Stimulated activated CD4-positive, alpha-beta T cell treated with anti-CD3 and anti-CD28 coated beads, Interleukin-4, amount 100 ng/mL, for 24 hours (primary cell): ENCODE measurements at places on chromosomes 1 and 21.
A peak's percentile ranks its signal among the peaks of the same experiment; 100 is the strongest.

DNA sequence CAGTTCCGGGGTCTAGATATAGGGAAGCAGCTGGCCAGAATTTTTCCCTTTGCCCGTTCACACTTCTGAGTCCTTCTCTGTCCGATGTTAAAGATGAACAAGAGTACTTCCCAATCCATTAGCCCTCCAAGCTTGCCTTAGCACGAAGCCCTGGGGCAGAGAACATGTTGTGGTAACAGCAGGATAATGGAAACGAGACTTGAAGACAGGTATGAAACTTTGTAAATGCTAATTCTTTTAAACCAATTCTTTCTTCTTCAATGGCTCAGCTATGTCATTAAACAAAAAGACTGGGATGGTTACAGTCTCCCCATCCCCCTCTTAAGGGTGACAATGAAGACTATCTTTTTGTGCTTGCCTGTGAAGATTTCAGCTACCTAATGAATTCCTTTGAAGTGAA lies 218.5 kb downstream of the PLA2G4A start:
- DNase-seq, result no peak

DNA sequence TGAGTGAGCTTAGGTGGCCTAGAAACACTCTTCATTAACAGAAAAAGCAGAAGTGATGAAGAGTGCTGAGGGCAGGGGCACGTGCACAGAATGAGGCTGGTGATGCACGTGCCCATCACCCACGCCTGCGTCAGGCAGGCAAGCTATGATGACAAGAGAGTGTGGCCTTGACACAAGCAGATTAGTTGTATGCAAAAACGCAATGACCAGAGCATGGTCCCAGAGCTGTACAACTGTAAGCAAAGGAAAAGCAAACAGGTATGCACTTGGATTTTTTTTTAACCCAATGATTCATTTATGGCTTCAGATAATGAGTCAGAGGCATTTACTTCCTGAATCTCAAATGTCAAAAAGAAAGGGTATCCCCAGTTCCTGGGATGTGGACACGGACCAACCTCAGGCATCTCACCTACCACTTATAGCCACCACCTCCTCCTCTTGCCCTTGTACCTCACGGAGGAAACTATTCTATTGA lies 9.1 kb upstream of the TMEM61 start:
- DNase-seq, result no peak

DNA sequence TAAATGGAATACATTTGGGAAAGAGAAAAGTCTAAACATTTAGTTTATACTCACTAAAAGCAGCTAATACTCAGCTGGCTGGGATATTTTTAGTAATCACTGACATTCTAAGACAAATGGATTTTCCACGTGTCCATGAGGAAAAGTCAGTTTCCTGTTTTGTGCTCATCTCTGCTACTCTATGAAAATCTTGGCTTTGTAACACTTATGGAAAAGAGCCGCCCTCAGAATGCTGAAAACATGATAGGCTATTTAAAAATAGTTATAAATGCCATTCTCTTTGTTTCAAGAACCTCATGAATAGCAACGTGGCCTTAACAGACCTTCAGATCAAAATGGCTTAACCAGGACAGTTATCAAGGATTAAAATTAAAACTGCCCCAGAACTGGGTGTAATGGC lies 29.9 kb downstream of the MRAP start:
- no peak for DNase-seq

DNA sequence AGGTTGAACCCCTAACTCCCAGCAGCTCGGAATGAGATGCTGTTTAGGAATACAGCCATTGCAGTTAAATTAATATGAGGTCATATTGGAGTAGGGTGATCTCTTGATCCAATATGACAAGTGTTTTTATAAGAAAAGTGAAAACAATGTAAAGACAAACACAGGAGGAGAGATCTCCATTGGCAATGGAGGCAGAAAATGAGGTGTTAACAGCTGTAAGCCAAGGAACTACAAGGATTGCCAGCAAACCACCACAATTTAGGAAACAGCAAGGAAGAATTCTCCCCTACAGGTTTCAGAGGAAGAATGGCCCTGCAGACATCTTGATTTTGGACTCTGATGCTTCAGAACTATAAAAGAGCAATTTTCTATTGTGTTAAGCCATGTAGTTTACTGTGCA lies 774.3 kb downstream of the MRPL39 start:
- no peak for DNase-seq

- no peak for DNase-seq
These were observed 28.1 kb downstream of the AHDC1 start for GRCh38 chr1:27575840-27576331.

GRCh38 chr1:39650431-39650830 lies 11.0 kb upstream of the HEYL start:
- no peak for DNase-seq

DNA sequence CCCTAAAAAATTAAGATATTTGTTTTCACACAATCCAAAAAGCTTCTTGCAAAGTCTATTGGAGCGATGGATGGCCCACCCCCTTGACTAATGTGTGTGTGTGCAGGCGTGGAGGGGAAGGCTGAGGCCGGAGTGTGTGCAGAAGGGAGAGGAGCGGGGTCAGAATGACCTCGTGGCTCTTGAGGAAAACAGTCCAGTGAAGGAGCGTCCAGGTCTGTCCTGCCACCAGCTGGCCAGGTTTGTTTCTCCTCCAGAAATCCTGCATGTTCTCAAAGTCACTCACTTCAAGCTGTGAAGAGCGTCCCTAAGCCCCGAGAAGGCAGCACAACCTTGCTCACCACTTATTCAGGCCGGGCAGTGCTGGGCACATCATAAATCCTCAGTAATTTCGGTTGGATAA lies 69.5 kb upstream of the SSX2IP start:
- no peak for DNase-seq

DNA sequence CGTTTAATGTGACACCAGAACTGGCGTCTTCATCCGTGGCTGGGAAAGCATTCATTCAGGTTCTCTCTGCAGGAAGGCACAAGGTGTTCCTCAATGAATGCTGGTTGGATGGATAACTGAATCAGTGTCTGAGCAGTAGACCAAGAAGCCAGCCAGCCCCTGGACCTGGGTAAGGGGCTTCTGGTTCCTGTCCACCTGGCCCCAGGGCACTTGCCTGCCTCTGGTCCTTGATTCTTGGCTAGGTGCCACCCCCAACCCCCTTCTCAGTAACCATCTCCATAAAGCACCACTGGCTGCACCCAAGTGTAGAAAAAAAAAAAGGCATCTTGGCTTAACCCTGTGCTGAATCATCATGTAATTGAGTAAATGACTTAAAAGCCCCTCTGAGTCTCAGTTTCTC lies 59.1 kb downstream of the KCND3 start:
- no peak for DNase-seq

- DNase-seq, result no peak
These were observed 20.9 kb upstream of the SSX2IP start for GRCh38 chr1:84711121-84711520.

DNA sequence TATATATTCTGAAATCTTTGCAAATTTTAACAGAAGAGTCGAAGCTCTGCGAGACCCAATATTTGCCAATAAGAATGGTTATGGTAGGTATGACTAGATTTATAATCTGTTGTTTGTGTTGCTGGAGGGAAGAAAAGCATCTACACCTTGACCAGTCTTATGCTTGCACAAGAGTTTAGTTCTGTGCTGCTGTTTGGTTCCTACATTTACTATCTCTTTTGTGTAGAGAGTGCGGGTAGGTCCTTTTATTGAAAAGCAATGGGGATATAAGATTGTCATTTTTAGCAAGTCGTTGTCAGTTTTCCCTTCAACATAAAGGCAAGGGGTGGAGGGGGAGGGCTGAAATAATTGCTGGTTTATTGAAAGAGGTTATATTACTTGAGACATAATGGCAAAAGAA lies 396 bp downstream of the ELAVL4 start:
- DNase-seq, result no peak

GRCh38 chr1:223504741-223505140 lies 111.5 kb downstream of the CCDC185 start:
- DNase-seq, result no peak

- no peak for DNase-seq
These were observed 1.3 kb upstream of the ATP1A1 start for GRCh38 chr1:116371752-116372151.

- no peak for DNase-seq
These were observed 13.8 kb downstream of the HEYL start for GRCh38 chr1:39625462-39626273.

- no peak for DNase-seq
These were observed 12.3 kb downstream of the OLFML3 start for GRCh38 chr1:113991467-113991997.

DNA sequence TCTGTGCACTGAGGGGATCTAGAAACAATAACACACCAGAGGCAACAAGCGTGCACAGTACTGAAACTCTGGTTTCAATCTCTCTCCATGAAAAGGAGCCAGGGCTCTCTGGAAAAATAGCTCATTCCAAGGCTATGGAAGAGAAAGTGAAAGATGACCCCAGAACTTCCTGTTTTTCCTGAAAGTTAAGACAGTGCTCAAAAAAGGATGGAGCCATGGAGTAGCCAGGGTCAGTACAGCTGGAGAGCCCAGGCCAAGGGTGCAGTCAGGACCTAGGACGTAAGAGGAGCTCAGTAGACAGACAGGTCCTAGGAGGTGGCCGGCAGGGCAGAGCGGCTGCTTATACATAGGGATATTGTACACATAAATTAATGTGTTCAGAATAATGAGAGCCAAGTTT lies 19.1 kb downstream of the NOL9 start:
- DNase-seq, result no peak

DNA sequence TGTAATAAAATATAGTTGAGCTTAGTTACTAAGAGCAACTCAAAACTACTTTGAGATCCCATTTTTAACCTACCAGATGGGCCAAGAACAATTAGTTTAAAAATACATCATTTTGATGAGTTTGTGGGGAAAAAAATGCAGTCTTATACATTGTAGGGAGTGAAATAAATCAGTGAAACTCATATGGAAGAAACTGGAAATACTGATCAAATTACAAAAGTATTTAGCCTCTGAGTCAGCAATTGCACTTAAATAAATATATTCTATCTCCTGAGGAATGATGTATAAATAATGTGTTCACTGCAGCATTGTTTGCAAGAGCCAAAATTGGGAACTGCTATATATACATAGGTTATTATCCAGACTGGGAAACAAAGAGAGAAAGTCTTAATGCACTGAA lies 4.6 kb upstream of the SMCP start:
- DNase-seq, result no peak

GRCh38 chr1:6131561-6131960 lies 48.6 kb downstream of the CHD5 start:
- DNase-seq, result no peak

- no peak for DNase-seq
These were observed 392.6 kb downstream of the NTNG1 start for GRCh38 chr1:107533436-107533835.

- DNase-seq, result no peak
These were observed 132.3 kb upstream of the BMP8A start for GRCh38 chr1:39359028-39359570.

- no peak for DNase-seq
These were observed 74.3 kb downstream of the TNFSF18 start for GRCh38 chr1:172976222-172977041.

DNA sequence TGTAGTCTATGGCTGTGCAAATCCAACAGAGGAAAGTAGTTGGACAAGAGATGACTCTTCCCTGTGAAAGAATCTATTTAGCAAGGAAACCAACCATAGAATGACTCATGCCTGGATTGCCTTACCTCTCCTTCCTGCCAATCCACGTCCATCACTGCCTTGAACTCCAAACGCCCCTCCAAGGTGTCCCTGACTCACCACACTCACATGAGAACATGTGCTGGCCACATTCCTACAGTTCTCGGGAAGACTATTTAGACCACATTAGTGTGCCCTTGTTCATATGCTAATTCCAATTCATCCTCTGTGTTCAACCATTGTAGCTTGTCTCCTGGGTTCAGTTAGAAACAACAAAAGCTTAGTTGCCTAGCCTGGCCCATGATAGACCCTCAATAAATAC lies 157.3 kb downstream of the SLC30A10 start:
- DNase-seq, result no peak

GRCh38 chr1:150441121-150441520 lies 46.1 kb upstream of the TARS2 start:
- DNase-seq, result no peak

DNA sequence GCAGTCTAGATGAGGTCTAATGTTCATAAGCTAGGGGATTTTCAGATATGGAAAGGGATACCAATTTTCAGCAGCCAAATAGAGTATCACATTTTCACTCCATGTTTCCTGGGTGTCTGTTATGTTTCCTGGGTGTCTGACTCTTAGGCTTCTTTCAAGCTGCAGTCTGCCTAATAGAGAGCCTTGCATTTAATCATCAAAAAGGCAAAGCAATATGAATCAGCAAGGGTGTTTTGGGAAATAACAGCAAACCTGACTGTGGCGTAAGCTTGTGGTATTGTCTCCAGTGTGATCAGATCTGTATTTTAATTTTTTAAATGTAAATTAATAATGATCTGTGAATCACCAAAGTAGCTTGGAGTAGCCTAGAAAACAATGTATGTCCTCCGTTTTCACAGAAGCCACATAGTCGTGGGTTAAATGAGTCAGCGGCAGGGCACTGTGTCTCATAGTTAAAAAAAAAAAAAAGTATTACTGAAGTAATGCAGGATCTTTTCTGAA lies 10.4 kb downstream of the LGALS8 start:
- peak; percentile 62 for DNase-seq

DNA sequence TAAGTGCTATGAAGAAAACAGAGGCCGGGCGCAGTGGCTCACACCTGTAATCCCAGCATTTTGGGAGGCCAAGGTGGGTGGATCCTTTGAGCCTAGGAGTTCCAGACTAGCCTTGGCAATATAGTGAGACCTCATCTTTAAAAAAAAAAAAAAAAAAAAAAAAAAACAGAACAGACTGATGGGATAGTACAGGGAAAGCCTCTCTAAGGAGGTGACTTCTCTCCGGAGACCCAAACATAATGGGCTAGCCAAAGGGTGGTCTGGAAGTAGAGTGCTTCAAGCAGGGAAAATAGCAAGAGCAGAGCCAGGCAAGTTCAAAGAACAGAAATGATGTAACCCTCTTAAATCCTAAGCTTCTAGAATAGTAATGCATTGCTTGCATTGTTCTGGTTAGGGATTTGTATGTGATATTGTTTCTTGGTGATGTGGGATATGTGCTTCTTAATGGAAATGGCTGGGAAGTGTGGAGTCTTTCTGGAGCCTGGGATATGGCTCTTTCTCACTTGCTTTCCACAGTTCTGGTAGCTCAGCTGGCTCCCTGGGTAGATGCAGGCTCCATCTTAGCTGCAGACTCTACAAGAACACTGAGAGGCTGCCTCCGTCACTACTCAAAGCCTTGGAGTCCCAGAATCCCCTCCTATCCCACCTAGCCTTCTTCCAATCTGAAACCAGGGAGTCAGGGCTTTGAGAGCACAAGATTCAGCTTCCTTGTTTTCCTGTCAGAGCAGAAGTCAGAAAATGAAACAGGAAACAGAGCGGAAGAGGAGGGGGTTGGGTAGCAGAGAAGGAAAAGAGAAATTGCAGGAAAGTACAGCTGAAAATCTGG lies 1.9 kb upstream of the PIGV start:
- DNase-seq, result no peak
